Esophagus squamous epithelium (tissue), 5 donors: ENCODE measurements at places on chromosomes 2 and 18.

DNA sequence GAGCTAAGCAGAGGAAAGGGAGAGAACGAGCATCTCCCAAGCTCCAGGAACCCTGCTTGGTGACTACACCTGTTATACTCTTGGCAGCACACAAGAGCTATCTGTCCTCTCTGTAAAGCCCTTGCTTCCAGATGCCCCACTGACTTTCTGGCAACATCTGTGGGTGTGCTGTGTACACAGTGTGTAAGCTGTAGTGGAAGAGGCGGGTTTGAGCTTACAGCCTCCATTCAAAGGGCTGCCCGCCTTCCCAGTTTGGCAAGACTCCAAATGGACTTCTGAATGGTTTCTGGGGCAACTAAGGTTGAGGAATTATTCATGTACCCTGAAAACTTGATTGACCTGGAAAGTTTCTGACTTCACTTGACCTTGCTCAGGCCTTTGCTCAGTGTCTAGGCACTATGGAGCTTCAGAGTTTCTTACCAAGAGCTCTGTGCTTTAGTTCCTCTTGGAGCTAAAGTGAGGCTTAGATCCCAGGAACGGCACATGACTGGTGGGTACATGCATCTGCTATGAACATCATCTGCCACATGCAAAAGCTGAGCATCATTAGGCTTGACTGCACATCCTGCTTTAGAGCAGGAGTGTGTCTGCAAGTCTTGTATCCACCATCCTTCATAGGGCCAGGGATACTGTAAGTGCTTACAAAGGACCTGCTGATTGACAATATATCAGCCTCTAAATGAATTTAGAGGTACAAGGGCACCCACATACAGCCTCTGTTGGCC is 290.9 kb upstream of the SIX2 start:
- DNase-seq: no peak

DNA sequence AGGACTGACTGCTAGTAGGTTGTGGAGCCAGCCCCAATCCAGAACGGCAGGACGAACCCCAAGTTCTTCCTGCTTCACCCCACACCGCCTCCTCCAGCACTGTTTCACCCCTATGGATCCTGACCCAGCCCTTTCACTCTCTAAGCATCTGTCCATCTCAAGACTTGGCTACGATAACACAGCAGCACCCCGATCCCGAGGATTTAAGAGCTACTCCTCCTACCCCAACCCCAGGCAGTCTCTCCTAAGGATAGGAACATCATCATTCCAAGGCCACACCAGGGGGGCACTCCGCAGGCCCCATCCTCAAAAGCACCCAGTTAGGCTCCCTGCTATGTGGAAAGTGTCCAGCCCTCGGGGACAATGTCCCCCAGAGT is 645 bp downstream of the KCTD18 start:
- no peak for DNase-seq

GRCh38 chr2:106363791-106364190 is 104.4 kb downstream of the RGPD3 start:
- no peak for DNase-seq

DNA sequence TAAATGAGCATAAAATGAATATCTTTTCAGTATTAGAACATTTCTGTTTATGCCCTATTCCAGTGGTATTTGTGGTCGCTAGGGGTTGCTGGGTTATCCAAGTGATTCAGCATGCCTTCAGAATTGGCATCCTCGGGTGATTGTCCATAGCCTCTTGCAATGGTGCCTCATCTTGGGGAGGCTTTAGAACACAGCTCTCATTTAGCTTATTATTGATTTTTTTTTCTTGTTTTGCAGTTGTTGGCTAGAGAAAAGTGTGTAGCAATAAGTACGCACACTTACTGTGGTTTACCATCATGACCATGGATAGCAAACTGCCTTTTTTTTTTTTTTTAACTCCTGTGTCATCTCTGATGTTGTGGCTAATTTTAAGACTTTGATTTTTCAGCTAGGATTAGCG is 33.6 kb downstream of the PLEKHA3 start:
- no peak for DNase-seq

DNA sequence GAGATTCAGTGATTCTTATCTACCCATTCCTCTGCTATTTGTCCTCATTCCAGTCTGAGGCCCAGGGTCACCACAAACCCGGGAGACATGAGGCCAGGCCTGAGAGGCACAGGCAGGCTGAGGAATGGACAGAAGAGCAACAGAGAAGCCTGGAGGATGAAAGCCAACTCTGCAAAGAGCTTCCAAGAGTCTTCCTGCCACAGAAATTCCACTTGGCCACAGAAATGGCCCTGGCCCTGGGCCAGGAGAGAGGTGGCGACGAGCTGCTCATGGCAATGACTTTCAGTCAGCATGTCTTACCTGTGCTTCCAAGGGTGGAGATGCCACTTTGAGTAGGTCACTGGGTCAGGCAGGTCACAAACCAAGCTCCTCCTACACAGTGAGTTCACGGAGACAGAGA is 155.3 kb upstream of the PKDCC start:
- no peak for DNase-seq

DNA sequence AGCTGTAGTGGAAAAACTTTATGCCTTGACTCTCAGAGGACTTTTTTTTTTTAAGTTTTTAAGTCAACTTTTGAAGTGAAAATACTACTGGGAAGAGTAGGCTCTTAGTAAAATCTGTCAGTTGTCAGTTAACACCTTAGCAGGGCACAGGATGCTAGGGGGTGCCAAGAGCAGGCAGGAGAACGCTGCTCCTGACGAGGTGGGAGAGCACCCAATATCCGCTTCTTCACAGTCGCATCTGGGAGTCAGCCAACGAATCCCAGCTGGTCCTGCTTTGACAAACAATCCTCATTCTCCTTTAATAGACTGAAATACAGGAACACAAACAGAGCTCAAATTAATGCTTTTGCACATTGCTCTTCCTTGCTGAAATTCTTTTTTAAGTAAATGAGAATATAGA is 709.5 kb upstream of the ACVR2A start:
- DNase-seq: no peak

- DNase-seq: no peak
Measured at GRCh38 chr2:105237045-105237765, 4.3 kb upstream of the GPR45 start.
